Thymus (tissue), 14 donors: ENCODE measurements at places on chromosomes 6 and 20. TPM values are rescaled to one million over a fixed set of nuclear protein-coding genes. Genes with fewer than 3 reads are reported as not detected.

The MRPS26 gene
- total RNA-seq: 47.5 TPM

The TSBP1 gene
- not detected for total RNA-seq

DNA sequence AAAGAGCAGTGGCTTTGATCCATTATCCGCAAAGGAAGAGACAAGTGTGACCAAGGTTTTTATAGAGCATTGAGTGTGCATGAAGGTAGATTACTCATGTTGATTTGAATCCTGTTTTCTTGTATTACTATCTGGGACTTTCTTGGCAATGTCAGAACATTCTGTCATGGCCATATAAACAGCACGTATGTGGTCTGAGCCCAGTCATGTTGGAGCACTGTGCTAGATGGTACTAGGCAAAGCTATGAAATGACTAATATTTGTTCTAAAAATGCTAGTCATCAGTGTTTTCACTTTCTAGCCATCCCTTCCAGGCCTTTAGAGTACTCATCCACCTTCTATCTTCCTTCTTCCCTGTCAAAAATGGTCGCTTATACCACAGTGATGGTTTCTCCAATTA lies 278.6 kb upstream of the FLRT3 start:
- H3K4me1 ChIP-seq: no peaks in the 10 kb centered on the region
- H3K27me3 ChIP-seq: no peaks in the 10 kb centered on the region
- no peak overlapping the region for H3K4me3 ChIP-seq
- no peak overlapping the region for H3K27ac ChIP-seq

DNA sequence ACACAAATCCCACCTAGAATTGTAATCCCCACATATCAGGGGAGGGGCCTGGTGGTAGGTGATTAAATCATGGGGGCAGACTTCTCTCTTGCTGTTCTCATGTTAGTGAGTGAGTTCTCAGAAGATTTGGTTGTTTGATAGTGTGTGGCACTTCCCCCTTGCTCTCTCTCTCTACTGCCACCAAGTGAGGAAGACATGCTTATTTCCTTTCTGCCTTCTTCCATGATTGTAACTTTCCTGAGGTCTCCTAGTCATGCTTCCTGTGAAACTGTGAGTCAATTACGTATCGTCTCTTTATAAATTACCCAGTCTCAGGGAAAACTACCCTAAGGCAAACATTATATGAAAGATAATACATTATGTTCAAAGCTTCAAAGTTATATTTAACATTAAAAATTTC lies 1297.5 kb upstream of the CITED2 start:
- no peaks in the 10 kb centered on the region for H3K27me3 ChIP-seq
- no peaks in the 10 kb centered on the region for H3K4me1 ChIP-seq
- H3K4me3 ChIP-seq: no peak overlapping the region
- no peaks in the 10 kb centered on the region for H3K36me3 ChIP-seq

GRCh38 chr6:122616877-122617276 lies 6.7 kb downstream of the PKIB start:
- no peaks in the 10 kb centered on the region for H3K27me3 ChIP-seq
- H3K27ac ChIP-seq: no peak overlapping the region
- H3K36me3 ChIP-seq: no peaks in the 10 kb centered on the region
- no peak overlapping the region for H3K4me3 ChIP-seq

The PKIB gene
- 8.0 TPM for total RNA-seq

The FAM162B gene
- total RNA-seq: 2.5 TPM

The PAK5 gene
- total RNA-seq: 0.19 TPM

DNA sequence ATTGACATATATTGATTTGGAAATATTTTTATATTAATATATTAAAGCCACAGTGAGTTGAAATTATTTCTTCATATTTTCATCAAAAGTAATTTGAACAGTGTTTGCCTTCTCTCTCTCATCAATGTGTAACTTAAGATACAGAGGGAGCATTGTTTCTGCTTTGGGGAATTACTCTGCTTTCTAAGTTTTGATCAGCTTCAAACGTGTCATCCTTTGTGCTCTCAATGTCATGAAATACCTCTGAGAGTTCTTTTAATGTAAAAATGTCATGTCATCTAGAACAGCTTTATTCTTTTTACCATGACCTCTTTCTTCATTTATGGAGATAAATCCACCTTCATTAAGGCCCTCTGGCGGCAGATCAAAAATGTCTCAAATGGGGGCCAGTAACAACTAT lies 259.4 kb upstream of the STXBP5 start:
- H3K4me1 ChIP-seq: no peaks in the 10 kb centered on the region
- H3K27ac ChIP-seq: no peak overlapping the region
- no peaks in the 10 kb centered on the region for H3K36me3 ChIP-seq
- no peaks in the 10 kb centered on the region for H3K27me3 ChIP-seq
- no peak for DNase-seq
- H3K4me3 ChIP-seq: no peak overlapping the region

GRCh38 chr6:34746104-34746846 lies 11.0 kb upstream of the SNRPC start:
- H3K36me3 ChIP-seq: no peaks in the 10 kb centered on the region
- H3K4me3 ChIP-seq: no peak overlapping the region
- DNase-seq: no peak
- no peaks in the 10 kb centered on the region for H3K4me1 ChIP-seq
- H3K27me3 ChIP-seq: no peaks in the 10 kb centered on the region

- no peaks in the 10 kb centered on the region for H3K27me3 ChIP-seq
- no peak overlapping the region for H3K27ac ChIP-seq
- DNase-seq: no peak
- no peaks in the 10 kb centered on the region for H3K36me3 ChIP-seq
Measured at GRCh38 chr6:161684731-161685475, 411.0 kb upstream of the AGPAT4 start.

- H3K4me1 ChIP-seq: no peaks in the 10 kb centered on the region
- peaks cover 22% of the 10 kb centered on the region for H3K36me3 ChIP-seq
- no peak overlapping the region for H3K27ac ChIP-seq
- no peaks in the 10 kb centered on the region for H3K27me3 ChIP-seq
Measured at GRCh38 chr20:17625246-17626051, 55.6 kb downstream of the DSTN start.

DNA sequence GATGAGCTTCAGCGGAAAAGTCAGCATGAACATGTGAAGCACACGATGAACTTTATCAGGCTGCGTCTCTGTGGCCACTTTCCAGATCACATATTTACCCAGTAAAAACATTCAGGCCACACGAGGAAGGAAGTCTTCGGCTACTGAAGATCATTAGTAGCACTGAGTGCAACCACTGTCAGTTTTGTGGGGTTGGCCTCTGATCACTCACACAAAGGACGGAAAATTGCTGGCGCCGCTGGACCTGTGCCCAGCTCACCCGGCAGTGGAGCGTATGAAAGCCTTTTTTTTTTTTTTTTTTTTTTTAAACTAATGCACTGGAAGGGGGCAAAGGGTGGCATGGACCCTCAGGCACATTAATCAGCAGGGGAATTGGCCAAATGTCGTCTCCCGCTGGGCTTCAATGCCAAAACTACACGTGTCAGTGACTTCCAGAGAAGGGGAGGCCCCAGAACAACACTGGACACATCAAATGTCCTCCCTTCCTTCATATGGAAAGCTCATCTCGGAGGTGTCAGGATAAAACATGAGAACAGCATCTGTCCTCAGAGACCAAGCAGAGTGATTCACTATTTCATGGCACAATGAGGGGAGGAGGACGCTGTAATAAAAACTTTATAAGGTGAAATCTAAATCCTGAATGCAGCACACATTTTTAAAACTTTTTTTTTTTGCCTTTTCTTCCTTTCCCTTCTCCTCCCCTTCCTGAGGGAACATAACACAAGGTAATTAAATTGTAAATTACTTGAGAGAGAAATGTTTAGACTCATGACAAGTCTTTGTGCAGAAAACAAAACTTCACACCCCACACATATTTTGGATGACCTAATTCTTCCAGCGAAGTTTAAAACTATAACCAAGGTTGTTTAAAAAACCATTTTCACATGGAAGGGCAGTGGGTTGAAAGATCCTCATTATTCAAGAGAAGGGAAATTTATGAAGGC lies 223.4 kb downstream of the FOXC1 start:
- DNase-seq: no peak
- H3K27me3 ChIP-seq: no peaks in the 10 kb centered on the region
- H3K4me3 ChIP-seq: no peak overlapping the region
- no peaks in the 10 kb centered on the region for H3K36me3 ChIP-seq
- no peak overlapping the region for H3K27ac ChIP-seq
- no peaks in the 10 kb centered on the region for H3K4me1 ChIP-seq

DNA sequence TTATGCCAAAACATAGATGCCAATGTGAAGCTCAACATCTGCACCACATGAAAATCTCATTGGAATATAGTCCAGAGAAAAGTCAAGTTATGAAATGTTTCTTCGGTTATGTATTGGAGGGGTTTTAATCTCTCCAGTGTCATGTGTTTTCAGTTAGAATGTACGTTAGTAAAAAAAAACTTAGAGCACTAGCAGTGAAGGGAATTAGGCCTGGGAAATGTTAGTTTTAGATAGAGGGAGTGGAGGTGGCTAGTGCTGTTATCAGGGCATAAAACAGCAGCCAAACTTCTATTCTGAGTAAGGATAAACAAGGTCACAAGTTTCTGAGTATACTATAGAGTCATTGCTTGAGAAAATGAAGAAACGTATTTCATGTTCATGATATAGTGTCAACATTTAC lies 42.9 kb downstream of the HDGFL1 start:
- H3K27me3 ChIP-seq: no peaks in the 10 kb centered on the region
- H3K4me3 ChIP-seq: no peak overlapping the region
- no peaks in the 10 kb centered on the region for H3K4me1 ChIP-seq
- no peak for DNase-seq
- no peaks in the 10 kb centered on the region for H3K36me3 ChIP-seq
- no peak overlapping the region for H3K27ac ChIP-seq

DNA sequence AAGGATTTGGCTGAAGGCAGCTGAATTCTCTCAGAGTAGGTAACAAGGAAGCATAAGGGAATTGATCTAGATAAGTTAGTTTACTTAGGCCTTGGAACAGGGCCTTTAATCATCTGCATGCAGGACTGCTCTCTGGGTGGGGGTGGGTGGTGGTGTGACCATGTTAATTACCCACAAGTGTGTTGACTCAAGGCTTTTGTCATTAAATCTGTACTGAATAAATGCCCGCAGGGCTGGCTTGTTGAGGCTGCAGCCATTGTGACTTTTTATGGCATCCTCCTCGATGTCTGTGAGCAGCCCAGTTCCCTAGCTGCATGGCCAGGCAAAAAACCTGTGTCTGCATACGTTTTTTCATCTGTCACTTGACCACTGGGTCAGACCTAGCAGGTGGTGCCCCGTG lies 63.5 kb upstream of the ASCC3 start:
- DNase-seq: no peak
- no peaks in the 10 kb centered on the region for H3K4me1 ChIP-seq
- H3K27me3 ChIP-seq: no peaks in the 10 kb centered on the region
- H3K4me3 ChIP-seq: no peak overlapping the region
- no peak overlapping the region for H3K27ac ChIP-seq
- no peaks in the 10 kb centered on the region for H3K36me3 ChIP-seq

GRCh38 chr6:144757299-144757698 lies 472.2 kb downstream of the UTRN start:
- no peaks in the 10 kb centered on the region for H3K4me1 ChIP-seq
- no peak overlapping the region for H3K4me3 ChIP-seq
- H3K36me3 ChIP-seq: no peaks in the 10 kb centered on the region
- DNase-seq: no peak
- no peak overlapping the region for H3K27ac ChIP-seq

DNA sequence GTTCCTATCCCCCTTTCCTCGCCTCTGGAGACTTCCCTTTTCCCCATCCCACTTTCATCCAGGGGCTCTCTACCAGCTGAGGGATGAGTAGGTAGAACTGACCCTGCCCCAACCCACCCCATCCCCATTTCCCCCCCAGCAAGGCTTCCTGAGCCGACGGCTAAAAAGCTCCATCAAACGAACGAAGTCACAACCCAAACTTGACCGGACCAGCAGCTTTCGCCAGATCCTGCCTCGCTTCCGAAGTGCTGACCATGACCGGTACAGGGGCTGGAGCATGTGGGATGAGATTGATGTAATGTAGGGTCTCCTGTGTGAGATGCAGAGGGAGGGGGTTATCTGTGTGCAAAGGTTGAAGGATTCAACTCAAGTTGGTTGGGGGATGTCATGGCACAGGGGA lies 12.7 kb downstream of the SYNGAP1 start:
- no peak for DNase-seq
- no peaks in the 10 kb centered on the region for H3K27me3 ChIP-seq
- H3K4me1 ChIP-seq: peaks cover 58% of the 10 kb centered on the region
- peaks cover 25% of the 10 kb centered on the region for H3K36me3 ChIP-seq

- H3K36me3 ChIP-seq: no peaks in the 10 kb centered on the region
- H3K4me1 ChIP-seq: no peaks in the 10 kb centered on the region
- no peak overlapping the region for H3K27ac ChIP-seq
- H3K4me3 ChIP-seq: no peak overlapping the region
- peaks cover 4% of the 10 kb centered on the region for H3K27me3 ChIP-seq
Measured at GRCh38 chr6:44008821-44009370, 118.4 kb downstream of the MRPL14 start.

GRCh38 chr20:47993035-47993755 lies 207.9 kb upstream of the SULF2 start:
- H3K36me3 ChIP-seq: no peaks in the 10 kb centered on the region
- no peak overlapping the region for H3K27ac ChIP-seq
- H3K4me1 ChIP-seq: peaks cover 6% of the 10 kb centered on the region

The NCOA7 gene
- 8.4 TPM for total RNA-seq

- no peaks in the 10 kb centered on the region for H3K4me1 ChIP-seq
- H3K27ac ChIP-seq: no peak overlapping the region
- H3K36me3 ChIP-seq: no peaks in the 10 kb centered on the region
- no peaks in the 10 kb centered on the region for H3K27me3 ChIP-seq
Measured at GRCh38 chr6:79127660-79128059, 49.6 kb upstream of the PHIP start.

- H3K4me3 ChIP-seq: no peak overlapping the region
- H3K27me3 ChIP-seq: no peaks in the 10 kb centered on the region
- no peak overlapping the region for H3K27ac ChIP-seq
- H3K36me3 ChIP-seq: no peaks in the 10 kb centered on the region
- no peaks in the 10 kb centered on the region for H3K4me1 ChIP-seq
- peak; percentile 38 for DNase-seq
Measured at GRCh38 chr6:122751326-122751725, 28.2 kb upstream of the FABP7 start.

DNA sequence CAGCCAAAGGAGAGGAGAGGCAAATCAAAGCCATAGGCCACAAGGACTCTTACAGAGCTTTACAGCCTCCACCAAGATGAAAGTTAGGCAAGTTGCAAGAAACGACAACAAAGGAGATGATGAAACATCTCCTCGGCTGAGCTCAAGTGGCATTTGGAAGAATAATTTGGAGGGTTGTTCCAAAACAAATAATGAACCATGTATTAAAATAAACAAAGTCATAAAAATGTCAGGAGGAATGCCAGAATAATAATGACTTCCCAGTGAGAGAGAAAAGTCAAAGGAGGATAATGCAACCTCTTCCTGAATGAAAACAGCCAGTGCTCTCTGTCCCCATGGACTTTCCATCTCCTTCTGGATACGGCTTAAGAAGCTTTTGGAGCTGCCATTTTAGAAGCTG lies 371.4 kb upstream of the ID4 start:
- H3K27me3 ChIP-seq: no peaks in the 10 kb centered on the region
- no peak overlapping the region for H3K4me3 ChIP-seq
- H3K4me1 ChIP-seq: no peaks in the 10 kb centered on the region
- no peaks in the 10 kb centered on the region for H3K36me3 ChIP-seq
- no peak overlapping the region for H3K27ac ChIP-seq

The CCN6 gene
- total RNA-seq: not detected

The ANGPT4 gene
- total RNA-seq: under 0.01 TPM
